ENCODE measurements at places on chromosomes 5 and 9. TPM values are rescaled to one million over a fixed set of nuclear protein-coding genes. Genes with fewer than 3 reads are reported as not detected.

The WNT8A gene
- not detected for polyA plus RNA-seq

The PRELID2 gene
- 9.6 TPM for polyA plus RNA-seq

The HBEGF gene
- 11.4 TPM for polyA plus RNA-seq

The ACOT12 gene
- 1.1 TPM for polyA plus RNA-seq

The CAVIN4 gene
- 2.9 TPM for polyA plus RNA-seq

The BTNL3 gene
- 0.43 TPM for polyA plus RNA-seq

The SRD5A1 gene
- 9.9 TPM for polyA plus RNA-seq

The PCDHB1 gene
- polyA plus RNA-seq, result 0.08 TPM

The FANCC gene
- polyA plus RNA-seq, result 21.1 TPM

The AK8 gene
- polyA plus RNA-seq, result 3.2 TPM

The CSF1R gene
- 15.1 TPM for polyA plus RNA-seq

The C7 gene
- polyA plus RNA-seq, result 179 TPM

The MVB12B gene
- polyA plus RNA-seq, result 16.0 TPM

The EQTN gene
- polyA plus RNA-seq, result not detected

The DDX41 gene
- polyA plus RNA-seq, result 96.6 TPM

The HTR1A gene
- not detected for polyA plus RNA-seq

The PKD2L2 gene
- not detected for polyA plus RNA-seq

The PCDHB11 gene
- polyA plus RNA-seq, result 4.3 TPM

The TSSK1B gene
- 0.08 TPM for polyA plus RNA-seq

The AK1 gene
- 33.9 TPM for polyA plus RNA-seq

All from right renal cortex interstitium (tissue), 3 donors.